CD4-positive, alpha-beta T cell treated with Interleukin-6 for 4 hours (primary cell): ENCODE measurements at places on chromosomes 1 and 21.

GRCh38 chr1:167298325-167298724 is 77.6 kb downstream of the POU2F1 start:
- DNase-seq: no peak

DNA sequence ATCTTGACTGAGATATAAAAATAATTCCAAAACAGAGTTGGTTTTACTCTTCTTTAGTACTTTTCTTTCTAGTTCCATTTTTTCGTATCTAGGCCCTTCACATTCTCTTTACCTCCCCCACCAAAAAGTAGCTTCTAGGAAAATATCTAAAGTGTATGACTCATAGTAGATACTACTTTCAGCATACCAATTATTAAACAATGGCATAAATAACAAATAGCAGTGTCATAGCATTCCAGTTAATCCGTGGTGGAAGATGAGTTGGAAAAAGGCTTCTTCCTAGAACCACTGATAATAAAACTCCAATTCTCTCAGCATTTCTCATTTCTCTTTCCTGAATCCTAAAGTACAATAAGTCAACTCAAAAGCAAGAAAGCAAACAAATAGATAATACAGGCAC is 859.0 kb upstream of the B3GALT2 start:
- no peak for DNase-seq

GRCh38 chr1:15212954-15213291 is 34.1 kb upstream of the FHAD1 start:
- DNase-seq: no peak

GRCh38 chr21:44482581-44483287 is 27.4 kb downstream of the LRRC3 start:
- DNase-seq: no peak

DNA sequence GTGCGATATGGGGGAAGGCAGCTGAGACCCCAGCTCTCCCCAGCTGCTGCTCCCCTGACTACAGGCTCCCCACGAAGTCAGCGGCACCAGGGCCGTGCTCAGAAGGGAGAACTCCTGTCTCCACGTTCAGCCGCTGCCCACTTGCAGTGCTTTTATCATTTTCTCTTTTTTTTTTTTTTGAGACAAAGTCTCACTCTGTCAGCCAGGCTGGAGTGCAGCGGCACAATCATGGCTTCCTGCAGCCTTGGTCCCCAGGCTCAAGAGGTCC is 933 bp upstream of the FTCD start:
- DNase-seq: no peak

DNA sequence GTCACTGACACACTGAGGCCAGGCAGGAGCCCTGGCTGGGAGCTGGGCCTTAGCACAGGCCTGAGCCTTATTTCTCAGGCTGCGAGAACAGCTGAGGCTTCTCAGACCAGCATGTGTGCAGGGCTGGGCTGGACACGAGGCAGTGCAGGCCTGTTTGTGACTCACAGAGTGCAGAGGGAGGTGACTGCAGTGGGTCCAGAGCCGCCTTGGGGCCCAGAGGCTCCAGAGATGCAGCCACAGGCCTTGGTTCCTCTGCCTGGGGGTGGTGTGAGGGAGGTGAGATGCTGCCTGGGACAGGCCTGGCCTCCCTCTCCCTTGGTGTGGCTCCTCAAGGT is 61.2 kb upstream of the ETV3 start:
- no peak for DNase-seq

GRCh38 chr1:46530791-46531409 is 20.5 kb downstream of the KNCN start:
- no peak for DNase-seq

GRCh38 chr1:247373721-247374141 is 42.1 kb upstream of the ZNF496 start:
- peak; percentile 74 for DNase-seq

DNA sequence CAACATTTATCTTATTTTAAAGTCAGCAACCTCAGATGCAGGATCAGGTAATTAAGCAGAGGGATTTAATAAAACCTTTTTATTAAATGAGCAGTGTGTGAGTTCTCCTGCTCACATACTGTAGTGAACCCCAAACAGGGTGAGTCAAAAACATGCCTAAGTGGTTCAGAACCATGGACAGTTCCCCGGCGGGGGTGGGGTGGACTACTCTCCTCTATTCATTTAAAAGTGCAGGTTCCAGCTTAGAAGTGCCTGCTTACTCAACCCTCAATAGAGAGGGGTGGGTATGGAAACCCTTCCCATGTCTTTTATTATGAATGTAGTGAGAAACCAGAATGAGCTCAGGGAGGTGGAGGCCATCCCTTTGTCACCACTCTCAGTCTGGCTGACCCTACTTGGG is 397.9 kb downstream of the HHAT start:
- DNase-seq: no peak
